Stimulated activated CD8-positive, alpha-beta memory T cell treated with anti-CD3 and anti-CD28 coated beads, Interleukin-15, amount 100 ng/mL, for 4 hours (primary cell): ENCODE measurements at places on chromosomes 3 and 15.
A peak's percentile ranks its signal among the peaks of the same experiment; 100 is the strongest.

- DNase-seq: no peak
Measured at GRCh38 chr15:69304182-69304545, 5.5 kb downstream of the PAQR5 start.

GRCh38 chr3:66712210-66712609 lies 211.4 kb upstream of the LRIG1 start:
- DNase-seq: no peak

DNA sequence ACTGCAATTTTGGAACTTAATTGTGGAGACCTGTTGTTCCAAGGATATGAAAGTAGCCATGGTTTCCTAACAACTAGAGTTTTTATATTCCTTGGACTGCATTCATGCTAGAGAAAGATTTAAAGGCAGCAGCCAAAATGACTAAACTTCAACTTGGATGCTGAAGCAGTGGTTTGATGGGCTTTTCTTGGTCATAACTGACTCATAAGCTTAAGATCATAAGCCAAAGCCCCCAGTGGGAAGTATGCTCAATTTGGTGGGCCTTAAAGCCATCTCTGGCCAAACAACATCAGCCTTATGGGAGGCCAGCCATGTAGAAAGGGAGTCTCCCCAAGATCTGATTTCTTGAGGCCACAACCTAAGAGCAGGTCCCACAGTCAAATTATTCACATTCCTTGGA lies 80.2 kb downstream of the ZNF280D start:
- no peak for DNase-seq

DNA sequence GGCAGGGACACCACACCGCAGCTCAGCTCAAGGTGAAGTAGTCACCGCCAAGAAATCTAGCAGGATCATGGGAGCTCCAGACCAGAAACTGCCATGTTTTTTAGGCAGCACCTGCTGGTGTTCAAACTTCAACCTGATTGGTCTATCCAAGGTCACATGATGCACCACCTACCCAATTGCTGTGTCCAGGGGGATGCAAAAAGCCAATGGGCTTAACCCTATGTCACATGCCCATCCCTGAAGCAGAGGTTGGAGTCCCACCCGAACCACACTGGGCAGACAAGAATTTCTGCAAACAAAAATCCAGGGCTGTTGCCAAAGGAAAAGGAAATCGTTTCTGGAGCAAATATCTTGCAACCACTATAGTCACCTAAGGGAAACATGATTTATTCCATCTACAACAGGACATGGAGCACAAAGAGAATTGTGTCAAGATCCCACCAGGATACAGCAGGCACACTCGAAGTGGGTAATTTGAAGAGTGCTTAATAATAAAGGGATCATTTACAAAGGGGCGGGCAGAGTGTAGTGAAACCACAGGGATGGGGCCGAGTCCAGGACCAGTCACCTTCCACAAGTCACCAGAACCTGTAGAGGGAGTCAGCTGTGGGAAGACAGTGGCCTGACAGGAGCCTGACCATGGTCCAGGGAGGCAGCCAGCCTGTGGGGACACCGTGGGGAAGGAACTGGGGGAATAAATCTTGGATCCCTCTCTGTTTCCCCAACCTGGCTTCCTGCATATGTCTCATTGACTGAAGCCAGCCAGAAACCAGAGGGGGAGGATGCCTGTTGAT lies 34.2 kb upstream of the TSEN2 start:
- DNase-seq: no peak

DNA sequence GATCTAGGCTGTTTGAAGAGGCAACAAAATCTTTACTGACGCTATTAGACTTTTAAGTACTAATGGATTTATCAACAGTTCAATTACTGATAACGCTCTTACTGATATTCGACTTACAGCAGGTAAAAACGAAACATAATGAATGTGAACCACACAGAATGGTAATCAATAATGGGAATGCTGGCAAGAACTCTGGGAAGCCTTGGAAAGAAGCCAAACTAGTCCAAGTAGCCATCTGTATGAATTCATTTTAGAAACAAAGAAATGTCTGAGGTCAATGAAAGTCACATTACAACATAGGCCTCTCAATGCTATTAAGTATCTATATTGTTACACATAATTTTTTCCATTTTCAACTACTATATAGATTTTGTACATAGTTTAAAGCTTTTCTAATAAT lies 130.0 kb downstream of the DMXL2 start:
- DNase-seq: no peak

DNA sequence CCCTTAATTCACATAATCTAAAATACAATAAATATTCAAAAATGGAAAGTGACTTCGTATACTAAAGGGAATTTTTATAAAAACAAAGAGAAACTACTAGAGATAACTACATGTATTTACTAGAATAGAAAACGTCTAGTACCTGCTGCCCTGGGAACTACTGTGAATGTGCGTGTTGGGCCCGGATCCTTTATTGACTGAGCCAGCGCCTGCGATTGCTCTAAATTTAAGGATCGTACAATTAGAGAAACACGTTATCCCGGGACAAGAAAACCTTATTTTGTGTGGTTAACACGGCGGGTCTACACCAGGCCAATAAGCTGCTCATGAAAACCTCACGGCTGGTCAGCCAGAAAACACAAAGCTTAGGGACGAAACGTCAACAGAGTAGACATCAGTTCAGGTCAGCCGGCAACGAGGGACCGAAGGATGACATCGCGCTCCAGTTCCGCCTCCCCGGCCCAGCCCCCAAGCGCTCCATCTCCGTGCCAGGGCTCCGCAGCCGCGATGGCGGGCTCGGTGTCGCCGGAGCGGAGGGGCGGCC lies 555 bp downstream of the TM2D3 start:
- no peak for DNase-seq

- no peak for DNase-seq
Measured at GRCh38 chr15:90266061-90266431, 574 bp downstream of the NGRN start.

- no peak for DNase-seq
Measured at GRCh38 chr3:176167272-176167671, 1030.0 kb downstream of the TBL1XR1 start.

GRCh38 chr3:173217127-173217526 lies 76.1 kb upstream of the SPATA16 start:
- DNase-seq: no peak

- no peak for DNase-seq
Measured at GRCh38 chr15:64634027-64634426, 141.4 kb downstream of the RBPMS2 start.

- no peak for DNase-seq
Measured at GRCh38 chr3:159123877-159124276, 322.0 kb downstream of the MFSD1 start.

GRCh38 chr3:138082992-138083386 lies 32.4 kb downstream of the DZIP1L start:
- DNase-seq: no peak

- DNase-seq: no peak
Measured at GRCh38 chr15:40936709-40937666, 7.8 kb downstream of the DLL4 start.

- no peak for DNase-seq
Measured at GRCh38 chr3:40969341-40969740, 230.0 kb upstream of the CTNNB1 start.

DNA sequence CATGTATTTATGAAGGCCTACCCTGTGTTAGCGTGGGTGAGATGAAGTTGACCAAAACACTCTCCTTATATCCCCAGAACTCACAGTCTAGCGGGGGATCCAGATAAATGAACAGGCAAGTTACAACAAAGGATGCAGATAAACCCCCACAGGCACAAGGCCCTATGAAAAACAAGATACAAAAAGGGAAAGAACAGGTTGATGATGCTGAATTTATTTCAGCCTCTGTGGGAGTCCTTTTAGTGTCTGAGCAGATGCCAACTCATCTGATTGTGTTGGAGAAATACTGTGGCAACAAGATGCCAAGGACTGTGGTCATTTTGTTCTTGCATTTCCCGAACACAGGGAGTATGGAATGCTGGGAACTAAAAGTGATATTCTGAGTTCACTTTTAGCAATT lies 300.0 kb downstream of the CHST2 start:
- no peak for DNase-seq

DNA sequence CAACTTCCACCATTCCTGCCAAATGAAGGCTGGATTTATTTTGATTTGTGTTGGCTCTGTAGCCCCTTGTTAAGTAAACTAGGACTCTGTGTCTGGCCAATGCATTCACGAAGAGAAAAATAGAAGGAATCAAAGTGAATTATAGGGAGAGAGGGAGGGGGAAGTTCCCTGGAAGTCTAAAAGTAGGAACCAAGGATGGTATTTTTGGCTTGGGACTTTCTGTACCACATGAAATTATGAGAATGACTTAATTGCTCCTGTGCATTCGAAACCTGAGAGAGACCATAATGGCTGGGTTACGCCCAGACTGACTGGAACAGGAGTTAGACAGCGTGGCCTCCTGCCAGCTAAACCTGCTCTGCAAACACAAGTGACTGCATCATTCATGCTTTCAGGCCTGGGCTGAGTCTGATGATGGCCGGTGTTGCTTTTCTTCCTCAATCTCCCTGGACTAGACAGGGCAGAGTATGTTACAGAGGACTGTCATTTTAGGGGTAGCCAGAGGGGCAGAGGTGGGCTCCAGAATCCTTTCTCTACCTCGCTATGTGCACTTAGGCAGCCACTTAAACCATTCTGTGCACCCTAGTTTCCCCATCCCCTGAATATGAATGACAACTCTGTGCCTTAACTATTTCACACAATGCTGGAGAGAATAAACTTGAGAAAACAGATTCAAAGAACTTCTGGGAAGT lies 58.9 kb downstream of the MYO1E start:
- no peak for DNase-seq

- no peak for DNase-seq
Measured at GRCh38 chr15:56616551-56616950, 116.8 kb downstream of the ZNF280D start.

DNA sequence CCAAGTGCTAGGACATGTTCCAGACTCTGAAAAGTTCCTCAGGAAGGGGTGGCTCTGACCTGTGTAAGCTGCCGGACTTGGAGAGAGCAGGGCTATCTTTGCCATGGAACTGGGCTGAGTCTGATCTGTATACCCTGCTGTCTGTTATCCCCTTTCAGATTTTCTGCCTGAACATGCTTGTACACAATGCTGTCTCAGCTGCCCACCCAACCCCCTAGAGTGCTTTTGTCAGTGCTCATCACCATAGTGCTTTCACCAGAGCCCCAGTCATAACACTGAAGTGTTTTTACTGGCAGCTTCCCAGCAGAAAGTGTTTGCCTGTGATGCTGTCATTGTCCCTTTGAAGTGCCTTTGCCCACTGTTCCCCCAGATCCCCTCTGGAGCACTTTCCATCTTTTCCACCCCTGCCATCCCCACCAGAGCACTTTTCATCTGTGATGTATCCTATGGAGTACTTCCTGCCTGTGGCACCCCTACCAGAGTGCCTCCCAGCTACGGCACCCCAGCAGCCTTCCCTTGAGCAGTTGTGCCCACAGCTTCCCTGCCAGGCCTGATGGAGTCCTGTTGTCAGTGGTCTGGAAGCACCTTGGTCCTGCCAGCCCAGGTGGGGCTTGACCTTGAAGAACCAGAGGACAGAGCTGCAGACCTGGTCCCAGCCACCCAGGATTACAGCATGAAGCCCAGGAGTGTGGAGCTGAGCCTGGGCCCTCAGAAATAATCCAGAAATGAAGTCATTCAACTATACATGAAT lies 397.7 kb downstream of the DIPK2A start:
- DNase-seq: no peak

DNA sequence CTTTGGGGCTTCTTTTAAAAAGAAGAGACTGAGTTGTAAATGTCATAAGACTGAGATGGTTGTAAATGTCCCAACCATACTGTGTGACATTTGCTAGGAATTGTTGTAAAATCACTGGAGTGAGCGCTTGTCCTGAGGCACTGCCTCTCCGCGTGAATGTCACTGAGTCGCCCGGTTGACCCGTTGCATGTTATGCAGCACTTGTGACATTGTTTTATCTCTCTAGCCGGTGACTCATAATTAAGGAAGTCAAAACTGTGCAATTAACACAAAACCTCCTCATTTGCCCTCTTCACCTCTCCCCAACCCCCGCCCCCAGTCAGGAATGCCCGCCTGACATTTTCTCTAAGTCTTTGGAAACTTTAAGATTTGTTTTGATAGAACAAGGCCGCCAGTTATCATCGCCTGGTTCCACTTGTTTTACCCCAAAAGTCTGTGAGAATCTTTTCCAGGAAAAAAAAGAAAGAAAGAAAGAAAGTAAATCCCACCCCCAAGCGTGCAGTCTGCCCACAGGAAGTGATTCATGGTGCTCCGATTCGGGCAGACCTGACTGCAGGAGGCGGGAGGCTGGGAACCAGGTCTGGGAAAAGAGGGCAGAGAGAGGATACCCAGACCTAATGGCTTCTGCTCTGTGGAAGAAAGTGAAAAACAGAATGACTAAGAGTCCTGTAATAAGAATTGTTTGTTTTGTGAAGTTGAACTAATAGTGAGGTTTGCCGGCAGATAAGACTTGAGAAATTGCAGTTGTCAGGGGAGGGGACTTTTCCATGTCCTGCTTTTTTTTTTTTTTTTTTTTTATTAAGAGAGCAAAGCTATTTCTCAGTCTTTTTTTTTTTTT lies 84.8 kb downstream of the SMAD3 start:
- peak; percentile 17 for DNase-seq

- no peak for DNase-seq
Measured at GRCh38 chr15:68821190-68821840, 620 bp upstream of the ANP32A start.

DNA sequence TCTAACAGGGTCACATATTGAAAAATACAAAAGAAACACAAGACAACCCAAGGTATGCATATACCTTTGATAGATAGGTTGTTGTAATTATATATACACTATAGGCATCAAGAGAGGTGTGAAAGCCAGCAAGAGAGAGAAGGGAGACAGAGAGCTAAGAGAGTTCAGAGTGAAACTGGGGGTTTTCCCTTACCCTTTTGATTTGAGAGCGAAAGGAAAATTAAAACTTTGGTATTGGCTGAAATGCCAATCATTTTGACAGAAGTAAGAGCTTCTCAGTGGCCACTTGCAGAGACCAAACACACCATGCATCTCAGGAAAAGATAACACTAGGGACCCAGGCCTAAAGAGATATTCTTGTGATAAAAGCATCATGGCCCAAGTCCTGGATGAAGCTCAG lies 183.6 kb downstream of the SHOX2 start:
- no peak for DNase-seq

DNA sequence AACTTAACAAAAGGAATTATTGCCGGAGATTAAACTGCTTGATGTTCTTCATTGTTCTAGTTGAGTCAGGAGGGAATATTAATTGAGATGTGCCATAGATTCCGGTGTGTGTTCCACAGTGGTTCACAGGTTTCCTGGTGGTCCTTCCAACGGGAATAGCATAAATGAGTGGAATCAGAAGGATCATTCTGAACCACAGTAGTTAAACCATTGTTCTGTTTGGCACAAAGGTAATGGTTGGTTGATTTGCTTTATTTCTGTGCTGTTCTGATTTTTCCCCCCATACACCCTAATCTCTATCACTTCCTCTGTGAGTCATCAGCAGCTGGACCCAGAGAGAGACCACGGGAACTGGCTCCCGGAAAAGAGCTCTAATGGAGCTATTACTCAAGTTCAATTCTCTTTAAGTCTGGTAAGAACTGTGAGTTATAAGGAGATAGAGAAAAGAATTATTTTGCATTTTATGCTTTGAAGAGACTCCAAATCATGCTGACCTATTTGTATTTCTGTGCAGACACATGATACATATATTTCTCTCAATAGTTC lies 627.2 kb downstream of the ZIC1 start:
- no peak for DNase-seq
